NCI-H526 treated with DMSO at 0.1 percent for 48 hours (cell line): ENCODE measurements at places on chromosomes 2 and 18.

GRCh38 chr2:198890490-198890889 lies 567.2 kb downstream of the SATB2 start:
- no peak for DNase-seq

- no peak for DNase-seq
These were observed 16.4 kb upstream of the FBLN7 start for GRCh38 chr2:112121682-112122254.

- DNase-seq = no peak
These were observed 654.3 kb downstream of the METTL4 start for GRCh38 chr18:1916869-1917523.

DNA sequence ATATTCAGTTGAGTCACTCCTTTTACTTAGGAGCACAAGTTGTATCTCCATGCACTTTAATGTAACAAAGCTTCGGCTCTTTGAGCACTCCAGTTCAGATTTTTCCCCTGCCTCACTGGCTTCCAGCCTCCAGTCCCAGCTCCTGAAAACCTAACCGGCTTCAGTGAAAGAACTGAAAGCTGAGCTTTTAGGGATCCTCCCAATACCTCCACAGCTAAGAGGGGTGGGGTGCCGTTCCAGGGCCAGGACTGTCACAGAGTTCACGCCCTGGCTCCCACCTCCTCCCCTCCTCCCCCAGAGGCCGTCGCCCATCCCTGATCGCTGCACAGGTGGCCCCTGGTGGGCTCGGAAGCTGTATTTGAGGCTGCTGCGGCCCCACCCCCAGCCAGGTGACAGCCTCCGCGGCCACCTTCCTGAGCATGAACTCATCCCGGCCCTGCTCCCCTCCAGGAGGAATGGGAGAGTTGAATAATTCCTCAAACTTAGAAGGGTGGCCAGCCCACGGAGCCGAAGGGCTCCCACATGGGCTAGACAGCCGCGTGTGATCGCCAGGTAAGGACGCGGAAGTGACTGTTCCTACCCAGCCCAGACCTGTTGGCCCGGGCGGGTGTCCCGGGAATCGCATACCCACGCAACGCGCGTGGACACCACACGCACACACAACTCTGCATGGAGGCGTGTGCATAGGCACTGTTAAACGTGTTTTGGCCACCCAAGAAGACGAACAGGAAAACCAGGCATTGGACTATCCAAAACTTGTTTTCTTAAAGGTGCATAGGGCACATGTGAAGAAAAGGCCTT lies 1.8 kb downstream of the MYO5B start:
- DNase-seq = no peak

GRCh38 chr2:230924470-230925341 lies at the start of gene GPR55:
Gene GPR55, minus strand, starts transcription at chr2:230925242. Its CDS starts 14,280 bp downstream, at chr2:230910962.
- DNase-seq = no peak

GRCh38 chr18:813172-814071 lies 1.4 kb upstream of the YES1 start:
- DNase-seq = no peak

DNA sequence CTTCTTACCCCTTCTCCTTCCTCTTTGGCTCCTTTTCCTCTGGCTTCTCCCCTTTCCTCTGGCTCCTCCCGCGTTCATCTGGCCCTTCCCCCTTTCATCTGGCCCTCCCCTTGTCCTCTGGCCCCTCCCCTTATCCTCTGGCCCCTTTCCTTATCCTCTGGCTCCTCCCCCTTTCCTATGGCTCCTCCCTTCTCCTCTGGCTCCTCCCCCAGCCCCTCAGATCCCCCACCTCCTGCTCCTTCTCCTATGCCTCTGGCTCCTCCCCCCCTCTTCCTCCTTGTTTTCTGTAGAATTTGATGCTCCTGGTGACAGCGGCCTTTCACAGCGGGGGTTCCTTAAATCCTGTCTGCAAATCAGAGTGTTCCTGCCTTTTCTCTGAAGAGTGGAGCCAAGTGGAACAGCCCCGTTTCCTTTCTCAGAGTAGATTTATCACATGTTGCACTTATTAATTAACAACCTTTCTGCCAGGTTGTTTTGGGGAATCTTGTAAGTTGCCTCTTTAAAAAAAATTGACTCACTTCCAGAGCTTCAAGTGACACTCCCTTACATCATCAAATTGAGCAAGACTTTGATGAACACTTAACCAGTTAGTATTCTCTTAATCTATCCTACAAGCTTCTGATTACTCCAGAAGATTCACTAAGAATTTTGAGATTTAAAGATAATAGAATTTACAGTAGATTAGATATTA lies 27.9 kb downstream of the FABP1 start:
- no peak for DNase-seq

DNA sequence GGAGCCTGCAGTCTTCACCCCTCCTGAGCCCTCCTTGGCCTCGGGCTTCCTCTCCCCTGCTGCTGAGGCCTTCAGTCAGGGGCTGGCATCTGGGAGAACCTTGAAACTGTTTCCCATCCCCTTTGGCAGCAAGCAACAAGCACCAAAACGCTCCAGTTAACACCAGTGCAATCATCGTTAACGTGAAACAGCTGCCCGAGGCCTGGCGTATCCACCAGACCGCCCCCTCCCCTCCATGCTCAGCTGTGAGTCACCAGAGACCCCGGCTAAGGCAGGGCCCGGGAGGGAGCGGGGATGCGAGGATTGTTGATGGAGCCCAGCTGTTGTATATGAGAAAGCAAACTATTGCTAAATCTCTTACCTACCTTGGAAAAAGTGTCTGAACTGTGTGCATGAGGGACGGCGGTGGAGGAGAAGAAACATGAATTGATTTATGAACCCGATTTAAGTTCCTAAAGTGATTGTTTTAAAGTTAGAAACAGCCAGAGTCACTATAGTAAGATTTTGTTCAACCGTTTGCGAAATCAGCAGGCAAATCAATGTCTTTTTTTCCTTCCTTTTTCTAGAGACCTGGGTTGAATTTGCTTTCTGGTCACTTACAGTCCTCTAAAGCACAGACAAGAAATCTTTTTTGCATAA lies 5.2 kb downstream of the ZFP36L2 start:
- DNase-seq = no peak

GRCh38 chr2:159790323-159790722 lies 7.7 kb downstream of the CD302 start:
- DNase-seq = no peak

DNA sequence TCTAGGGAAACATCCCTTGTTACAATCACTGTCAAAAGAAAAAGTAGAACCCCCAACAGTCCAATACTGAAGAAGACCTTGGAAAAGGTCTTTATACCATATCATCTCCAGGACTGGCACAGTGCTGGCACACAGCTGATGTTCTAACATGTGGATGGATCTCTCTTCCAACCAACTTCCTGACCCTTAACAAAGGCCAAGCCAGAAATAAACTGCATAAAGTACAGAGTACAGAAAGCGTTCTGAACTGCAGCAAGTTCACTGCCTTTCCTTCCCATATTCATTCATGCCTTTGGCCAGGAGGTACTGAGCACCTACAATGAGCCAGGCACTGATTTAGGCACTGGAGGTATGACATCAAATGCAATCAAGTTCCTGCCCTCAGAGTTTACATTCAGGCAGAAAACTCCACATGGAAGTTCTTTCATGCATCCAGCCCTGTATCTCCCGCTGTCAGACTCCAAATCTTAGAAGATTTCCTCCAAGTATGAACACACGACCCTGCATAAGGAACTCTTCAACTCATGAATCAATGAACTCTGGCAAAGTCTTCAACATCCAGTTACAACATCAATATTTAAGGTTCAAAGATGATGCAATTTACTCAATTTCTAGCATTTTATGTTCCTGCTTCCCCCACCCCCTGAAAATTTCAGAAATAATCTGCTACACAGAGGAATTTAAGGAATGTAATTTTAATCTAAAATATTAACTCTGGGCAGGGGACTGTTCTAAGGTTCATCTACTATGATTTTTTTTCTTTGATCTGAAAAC lies 33.8 kb downstream of the ACVR1 start:
- no peak for DNase-seq

DNA sequence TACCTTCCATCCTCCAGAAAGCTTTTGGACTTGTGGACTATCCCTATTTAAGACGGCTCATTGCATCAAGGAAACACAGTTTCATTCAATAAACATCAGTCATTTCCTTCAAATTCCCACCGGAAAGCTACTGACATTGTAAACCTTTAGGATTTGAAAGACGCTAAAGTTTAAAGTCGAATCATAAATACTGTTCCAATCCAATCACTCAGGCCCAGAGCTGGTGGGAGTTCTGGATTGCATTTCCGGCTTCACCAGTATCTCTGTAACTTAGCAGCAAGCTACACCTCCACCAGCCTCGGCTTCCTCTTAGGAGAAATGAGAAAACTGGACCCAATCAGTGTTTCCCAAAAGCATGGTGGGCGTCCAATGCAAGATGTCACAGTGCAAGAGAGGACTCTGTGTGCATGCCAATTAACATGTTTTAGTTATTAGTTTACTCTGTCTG lies 1.6 kb downstream of the WDFY1 start:
- no peak for DNase-seq

DNA sequence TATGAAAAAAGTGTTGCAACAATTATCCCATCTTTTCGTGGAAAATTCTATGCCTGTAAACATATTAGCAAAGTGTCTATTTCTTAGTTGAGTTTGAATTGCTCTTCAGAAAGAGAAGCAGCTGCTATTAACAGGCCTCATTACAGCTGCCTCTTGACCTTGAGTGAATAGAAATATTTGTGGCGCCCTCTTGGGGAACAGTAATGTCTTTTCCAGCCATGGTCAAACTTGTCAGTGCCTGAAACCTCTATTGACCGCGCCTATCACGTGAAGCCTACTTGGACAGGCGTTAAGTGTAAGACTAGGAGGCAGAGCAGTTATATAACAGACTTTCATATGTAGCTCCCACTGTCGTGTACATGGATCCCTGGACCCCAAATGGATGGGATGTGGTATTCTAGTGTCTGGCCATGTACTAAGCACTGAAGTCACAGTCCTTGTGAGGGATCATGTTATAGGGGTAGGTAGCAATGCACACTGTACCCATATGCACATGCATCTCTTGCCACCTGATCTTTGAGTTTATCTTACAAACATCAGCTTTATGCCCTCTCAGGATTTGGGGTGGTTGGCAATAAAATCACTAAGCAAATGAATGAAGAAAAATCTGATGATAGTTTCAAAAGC lies 245.0 kb downstream of the PTGR3 start:
- peak; percentile 71 for DNase-seq

- DNase-seq = no peak
These were observed 30.0 kb downstream of the NGEF start for GRCh38 chr2:232982926-232983668.

- DNase-seq = no peak
These were observed 51.4 kb upstream of the SPAG16 start for GRCh38 chr2:213232649-213233437.

- DNase-seq = no peak
These were observed 93.0 kb downstream of the ZBTB7C start for GRCh38 chr18:48316177-48316576.

- DNase-seq = no peak
These were observed 128.3 kb upstream of the ETAA1 start for GRCh38 chr2:67268797-67269196.

DNA sequence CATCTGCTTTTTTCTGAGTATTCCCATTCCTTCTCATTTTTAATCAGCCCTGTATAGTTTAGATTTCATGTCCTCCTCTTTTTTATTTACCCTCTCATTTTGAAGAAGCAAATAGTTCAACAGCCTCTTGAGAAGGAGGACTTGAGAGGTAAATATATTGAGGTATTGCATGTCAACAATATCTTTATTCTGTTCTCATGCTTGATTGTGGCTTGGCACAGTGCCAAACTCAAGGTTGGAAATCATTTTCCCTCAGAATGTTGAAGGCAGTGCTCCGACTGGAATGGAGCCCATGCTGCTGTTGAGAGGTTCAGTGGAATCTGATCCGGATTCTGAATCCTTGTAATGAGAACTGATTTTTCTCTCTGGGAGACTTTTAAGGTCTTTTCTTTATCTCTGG lies 31.0 kb upstream of the GALNT3 start:
- DNase-seq = no peak

GRCh38 chr18:50629148-50629631 lies 69.3 kb downstream of the MAPK4 start:
- DNase-seq = peak; percentile 90

GRCh38 chr18:39486268-39486667 lies 1920.7 kb upstream of the CELF4 start:
- DNase-seq = no peak

DNA sequence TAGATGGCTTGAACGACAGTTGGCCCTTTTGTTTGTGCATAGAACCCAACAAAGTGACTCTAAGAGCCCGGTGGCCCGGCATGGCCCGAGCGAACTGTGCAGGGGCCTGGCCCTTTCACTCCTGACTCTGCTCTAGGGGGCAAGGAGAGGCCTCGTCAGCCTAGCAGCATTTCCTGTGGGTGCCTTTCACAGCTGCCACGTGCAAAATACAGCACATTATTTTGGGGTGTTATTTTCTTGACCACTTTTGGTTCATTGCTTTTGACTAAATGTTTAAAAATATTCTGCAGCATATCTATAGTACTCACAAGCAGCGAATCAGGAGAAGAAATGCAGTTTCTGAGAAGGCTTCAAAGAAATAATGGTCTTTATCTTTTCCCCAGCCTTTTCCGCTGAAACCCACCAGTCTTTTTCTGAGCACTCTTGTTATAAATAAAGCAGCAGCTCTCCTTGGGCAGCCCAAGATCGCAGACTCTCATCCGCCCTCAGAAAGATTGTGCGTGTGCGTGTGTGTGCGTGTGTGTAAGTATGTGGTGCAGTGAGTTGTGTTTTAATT lies 31.3 kb downstream of the DGKD start:
- DNase-seq = no peak

GRCh38 chr2:189848276-189848675 lies 64.0 kb downstream of the PMS1 start:
- no peak for DNase-seq

- no peak for DNase-seq
These were observed 79.5 kb upstream of the ODC1 start for GRCh38 chr2:10527585-10527984.

DNA sequence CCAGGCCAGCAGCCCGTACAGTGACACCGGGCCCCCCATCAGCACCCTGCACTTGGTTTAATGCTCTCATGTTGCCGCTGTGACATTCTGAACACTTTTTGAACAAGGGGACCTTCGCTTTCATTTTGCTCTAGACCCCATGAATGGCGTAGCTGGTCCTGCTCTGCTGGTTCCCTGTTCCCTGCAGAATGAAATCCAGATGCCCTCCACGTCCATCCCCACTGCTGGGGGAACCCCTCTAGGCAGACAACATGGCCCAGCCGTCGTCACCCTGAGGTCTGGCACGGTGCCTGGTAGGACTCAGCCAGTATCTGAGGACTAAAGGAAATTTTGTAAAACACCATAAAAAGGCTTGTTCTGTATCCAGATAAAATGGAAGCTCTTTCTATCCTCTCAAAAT lies 128.6 kb downstream of the KCTD1 start:
- DNase-seq = no peak

- DNase-seq = no peak
These were observed 153.7 kb downstream of the DDX1 start for GRCh38 chr2:15745350-15745749.

DNA sequence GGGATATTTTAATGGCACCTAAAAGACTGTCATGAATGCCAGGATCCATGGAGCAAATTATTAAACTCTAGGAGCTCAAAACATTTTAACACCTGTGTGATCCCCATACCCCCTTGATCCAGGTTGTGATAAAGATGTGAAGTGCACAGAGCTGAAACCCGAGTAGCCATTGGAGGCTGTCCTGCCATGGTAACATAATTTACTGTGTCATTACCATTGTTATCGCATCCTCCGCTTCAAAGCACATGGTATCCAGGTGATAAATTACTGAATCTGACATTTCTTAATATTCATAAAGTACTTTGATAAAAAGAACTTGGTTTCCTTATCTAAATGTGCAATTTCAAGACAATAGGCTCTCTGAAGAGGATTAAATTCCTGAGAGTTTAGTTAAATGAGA lies 109.3 kb downstream of the CHST9 start:
- no peak for DNase-seq

- DNase-seq = no peak
These were observed 116.8 kb upstream of the GATA6 start for GRCh38 chr18:22052405-22053105.
